ENCODE measurements at places on chromosomes 5 and 9.

DNA sequence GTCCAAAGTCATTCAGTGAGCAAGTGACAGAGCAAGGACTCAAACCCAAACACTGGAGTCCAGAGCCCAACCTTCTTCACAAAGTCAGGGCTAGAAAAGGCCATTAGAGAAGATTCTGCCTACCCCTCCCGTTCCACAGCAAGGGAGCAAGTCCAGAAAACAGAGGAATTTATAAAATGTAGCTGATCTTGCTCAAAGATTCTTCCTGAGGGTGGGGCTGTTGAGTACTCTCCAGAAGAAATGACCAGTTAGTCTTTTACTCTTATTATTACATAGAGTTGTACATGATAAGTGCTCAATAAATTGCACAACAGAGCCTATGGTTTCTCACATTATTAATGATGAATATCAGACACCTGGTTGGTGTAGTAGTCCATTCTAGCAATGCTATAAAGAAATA, 39.3 kb upstream of the HMHB1 start:
- DNase-seq: no peak

GRCh38 chr5:154851351-154851750, 948 bp upstream of the FAXDC2 start:
- no peak for DNase-seq

- no peak for DNase-seq
Measured at GRCh38 chr9:83204047-83204446, 141.1 kb upstream of the RASEF start.

DNA sequence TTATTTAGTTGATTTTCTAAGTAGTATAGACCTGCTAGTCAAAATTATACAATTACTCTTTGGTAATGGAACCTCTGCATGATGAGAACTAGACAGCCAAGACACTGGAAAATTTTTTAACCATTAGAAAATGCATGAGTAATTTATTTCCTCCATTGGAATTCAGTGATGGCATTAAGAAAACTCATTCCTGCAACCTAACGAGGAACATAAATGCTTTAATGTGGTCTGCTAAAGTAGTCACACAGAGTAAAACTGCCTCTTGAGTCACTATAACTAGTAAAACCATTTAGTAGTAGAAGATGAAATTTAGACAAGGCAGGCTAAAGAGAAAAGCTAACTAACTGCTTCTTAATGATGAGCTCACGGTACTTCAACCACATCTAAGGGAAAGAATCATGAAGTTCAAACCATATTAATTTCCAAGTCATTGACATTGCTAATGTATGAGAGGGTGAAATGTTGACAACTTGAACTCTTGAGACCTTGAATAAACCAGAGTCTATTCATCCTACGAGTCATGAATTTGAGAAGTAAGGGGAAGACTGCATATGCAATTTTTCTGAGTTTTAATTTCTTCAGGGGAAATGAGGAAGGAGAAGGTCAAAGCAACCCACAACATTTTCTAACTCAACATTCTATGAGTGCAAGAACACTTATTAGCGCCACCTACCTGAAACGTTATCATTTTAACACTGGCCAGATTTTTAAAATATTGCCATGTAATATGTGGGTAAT, 74.4 kb downstream of the GLIS3 start:
- DNase-seq: no peak

DNA sequence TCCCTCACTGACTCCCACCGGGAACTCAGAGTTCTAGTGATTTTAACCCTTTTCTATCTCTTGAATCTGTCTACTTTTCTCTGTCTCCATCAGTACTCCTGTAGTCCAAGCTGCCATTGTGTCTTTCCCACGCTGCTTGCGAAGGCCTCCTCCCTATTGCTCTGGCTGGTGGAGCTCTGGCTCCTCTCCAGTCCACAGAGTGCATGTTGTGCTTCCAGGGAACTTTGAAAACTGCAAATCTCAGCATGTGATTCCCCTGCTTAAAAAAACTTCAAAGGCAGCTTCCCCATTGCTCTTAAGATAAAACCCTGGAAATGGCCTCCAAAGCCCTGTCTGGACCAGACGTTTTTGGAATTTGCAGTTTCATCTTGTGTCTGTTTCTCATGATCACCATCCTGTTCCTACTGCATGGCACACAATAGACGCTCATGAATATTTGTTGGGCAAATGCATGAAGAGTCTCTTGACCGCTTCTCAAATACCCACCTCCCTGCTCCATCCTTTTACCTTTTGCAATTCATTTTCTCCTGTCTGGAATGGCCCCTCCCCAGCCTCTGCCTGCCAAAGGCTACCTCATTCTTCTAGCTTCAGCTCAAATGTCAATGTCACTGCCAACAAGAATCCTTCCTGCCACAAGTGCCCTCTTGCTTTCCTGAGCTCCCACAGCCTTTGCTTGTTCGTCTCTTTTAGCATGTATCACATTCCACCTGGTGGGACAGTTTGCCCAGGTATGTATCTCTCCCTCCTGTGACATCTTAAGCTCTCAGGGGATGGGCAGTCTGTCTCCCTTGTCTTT, 293.2 kb downstream of the ARHGAP26 start:
- no peak for DNase-seq
